Activated gamma-delta T cell treated with Interleukin-2 at 50 U/mL for 16 hours (primary cell): ENCODE measurements at places on chromosomes 1 and 21.

DNA sequence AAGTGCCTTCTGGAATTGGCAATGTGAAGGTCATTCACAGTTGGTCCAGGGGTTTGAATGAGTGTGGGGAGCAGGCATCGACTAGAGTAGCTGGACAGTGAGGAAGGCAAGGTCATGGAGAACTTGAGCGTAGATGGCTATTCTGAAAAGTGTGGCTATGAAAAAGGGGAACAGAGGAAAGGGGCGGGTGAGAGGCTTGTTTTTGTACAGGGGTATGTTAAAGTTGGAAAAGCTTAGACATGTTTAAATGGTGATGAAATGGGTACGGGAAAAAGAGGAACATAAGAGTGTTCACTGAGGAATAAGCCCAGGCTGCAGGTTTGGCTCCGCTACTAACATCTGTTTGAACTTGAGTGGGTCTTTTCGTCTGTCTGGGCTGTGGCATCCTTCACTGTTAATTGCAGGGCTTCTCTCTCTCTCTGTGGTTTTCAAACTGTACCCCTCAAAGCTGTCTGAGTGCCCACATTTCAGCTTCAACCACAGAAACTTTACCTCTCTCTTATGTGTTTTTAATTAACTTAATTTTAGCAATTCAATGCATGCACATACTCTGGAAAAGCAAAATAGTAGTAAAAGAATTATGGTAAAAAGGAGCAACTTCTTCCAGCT lies 70.8 kb upstream of the COA6 start:
- DNase-seq: no peak

GRCh38 chr1:70005386-70006034 lies 199.9 kb downstream of the LRRC40 start:
- DNase-seq: no peak

- no peak for DNase-seq
These were observed 11.4 kb upstream of the PHLDA3 start for GRCh38 chr1:201480231-201481003.

- no peak for DNase-seq
These were observed 63.9 kb upstream of the C1orf105 start for GRCh38 chr1:172356620-172357019.

DNA sequence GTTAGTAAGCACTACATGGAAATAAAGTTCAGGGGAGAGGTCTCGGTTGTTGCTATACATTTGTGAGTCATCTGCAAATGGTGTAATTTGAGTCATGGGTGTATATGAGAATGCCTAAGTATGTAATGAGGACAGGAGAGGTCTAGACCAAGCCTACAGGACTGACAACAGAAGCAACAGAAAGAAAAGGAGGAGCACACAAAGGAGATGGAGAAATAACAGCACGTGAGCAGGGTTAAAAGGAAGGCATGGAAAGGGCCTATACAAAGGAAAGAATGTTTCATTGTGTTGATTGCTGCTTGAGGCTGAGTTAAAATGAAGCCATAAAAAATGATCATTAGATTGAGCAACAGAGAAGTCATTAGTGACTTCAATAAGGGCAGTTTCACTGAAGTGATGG lies 28.0 kb upstream of the PRKAA2 start:
- no peak for DNase-seq

- DNase-seq: no peak
These were observed 38.1 kb upstream of the POU3F1 start for GRCh38 chr1:38084700-38085099.

DNA sequence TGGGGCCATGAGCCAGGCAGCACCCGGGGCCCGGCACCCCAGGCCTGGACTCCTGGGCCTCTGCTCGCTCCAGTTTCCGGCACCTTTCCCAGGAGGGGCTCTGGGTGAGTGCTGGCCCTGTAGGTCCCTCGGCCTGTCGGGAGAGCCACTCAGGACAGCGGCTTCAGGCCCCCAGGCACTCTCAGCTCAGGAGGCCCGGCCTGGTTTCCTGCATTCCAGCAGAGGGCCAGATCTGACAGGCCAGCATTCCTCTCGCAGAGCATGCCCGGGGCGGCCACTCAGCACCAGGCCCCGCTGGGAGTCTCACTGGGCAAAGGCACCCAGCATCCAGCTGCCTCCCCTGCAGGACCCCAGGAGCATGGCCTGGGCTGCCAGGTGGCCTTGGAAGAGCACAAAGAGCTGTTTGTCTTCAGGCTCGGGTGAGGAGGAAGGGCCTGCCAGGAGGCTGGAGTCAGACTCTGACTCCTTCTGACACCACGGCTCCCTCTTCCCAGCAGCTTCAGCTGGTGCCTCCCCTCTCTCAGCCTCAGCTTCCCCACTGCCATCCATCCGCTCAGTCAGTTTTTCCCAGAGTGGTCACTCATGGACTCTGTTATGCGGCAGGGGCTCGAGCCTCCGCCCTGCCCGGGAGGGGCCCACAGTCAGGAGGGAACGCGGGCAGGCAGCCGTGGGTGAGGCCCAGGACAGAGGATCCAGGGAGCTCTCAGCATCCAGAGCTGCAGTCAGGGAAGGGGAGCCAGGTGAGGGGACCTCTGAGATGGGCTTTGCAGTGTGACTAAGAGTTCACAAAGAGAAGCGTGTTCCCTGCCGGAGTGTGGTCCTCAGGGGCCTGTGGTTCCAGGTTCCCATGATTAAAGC lies 51.7 kb downstream of the WNT9A start:
- DNase-seq: peak; percentile 1

- no peak for DNase-seq
These were observed 153.8 kb upstream of the FGGY start for GRCh38 chr1:59143133-59143487.

DNA sequence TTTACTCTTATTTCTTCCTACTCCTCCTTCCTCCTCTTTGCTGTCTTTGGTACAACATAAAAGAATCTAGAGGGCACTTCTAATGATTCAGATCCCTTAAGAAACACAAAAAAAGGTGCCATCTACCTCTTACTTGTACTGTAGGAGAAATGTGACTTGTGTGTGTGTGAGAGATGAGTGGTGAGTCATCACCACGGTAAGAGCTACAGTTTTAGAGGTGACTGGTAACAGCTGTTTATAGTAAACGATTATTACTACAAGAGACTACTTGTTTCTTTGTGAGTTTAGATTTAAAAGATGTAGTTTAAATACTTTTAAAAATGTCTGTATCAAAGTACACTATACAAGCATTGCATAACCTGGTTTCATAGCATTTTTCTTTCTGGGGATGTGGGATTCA lies 40.4 kb downstream of the SLC35D1 start:
- no peak for DNase-seq

DNA sequence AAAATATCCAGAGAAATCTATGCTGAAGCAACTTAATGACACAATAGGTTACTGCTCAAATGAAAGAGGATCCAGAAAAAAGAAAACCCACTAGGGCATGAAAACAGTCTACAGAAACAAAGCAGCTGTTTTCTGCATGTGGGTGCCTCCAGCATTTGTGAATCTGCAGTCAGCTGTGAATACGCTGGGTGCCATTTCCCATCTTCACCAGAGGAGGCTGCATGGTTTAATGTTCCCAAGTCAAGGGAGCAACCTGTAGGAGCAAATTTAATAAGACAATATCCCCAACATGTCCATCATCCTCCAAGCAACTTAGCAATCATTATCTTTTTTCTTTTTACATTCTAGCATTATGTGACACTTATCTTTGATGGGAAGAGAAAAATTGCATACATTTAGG lies 396.6 kb downstream of the BRINP2 start:
- no peak for DNase-seq

GRCh38 chr1:184759112-184759511 lies 4.5 kb upstream of the EDEM3 start:
- no peak for DNase-seq

- no peak for DNase-seq
These were observed 55.3 kb downstream of the RRAGC start for GRCh38 chr1:38804062-38804886.

DNA sequence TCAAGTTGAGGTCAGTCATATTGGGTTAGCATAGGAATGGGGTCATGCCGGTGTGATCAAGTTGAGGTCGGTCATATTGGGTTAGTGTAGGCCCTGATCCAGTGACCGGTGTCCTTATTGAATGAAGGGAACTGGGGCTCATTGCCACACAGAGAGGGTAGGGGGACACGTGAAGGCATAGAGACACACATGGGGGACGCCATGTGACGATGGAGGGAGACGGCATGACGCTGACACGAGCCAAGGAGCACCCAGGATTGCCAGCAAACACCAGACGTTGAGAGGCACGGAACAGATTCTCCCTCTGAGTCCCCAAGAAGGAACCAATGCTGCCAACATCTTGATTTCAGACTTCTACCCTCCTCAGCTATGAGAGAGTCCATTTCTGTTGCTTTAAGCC lies 136.9 kb upstream of the ZBTB40 start:
- no peak for DNase-seq

- DNase-seq: no peak
These were observed 17.2 kb upstream of the NCF2 start for GRCh38 chr1:183607322-183607980.

GRCh38 chr21:42833859-42834725 lies 45.2 kb downstream of the WDR4 start:
- DNase-seq: no peak

DNA sequence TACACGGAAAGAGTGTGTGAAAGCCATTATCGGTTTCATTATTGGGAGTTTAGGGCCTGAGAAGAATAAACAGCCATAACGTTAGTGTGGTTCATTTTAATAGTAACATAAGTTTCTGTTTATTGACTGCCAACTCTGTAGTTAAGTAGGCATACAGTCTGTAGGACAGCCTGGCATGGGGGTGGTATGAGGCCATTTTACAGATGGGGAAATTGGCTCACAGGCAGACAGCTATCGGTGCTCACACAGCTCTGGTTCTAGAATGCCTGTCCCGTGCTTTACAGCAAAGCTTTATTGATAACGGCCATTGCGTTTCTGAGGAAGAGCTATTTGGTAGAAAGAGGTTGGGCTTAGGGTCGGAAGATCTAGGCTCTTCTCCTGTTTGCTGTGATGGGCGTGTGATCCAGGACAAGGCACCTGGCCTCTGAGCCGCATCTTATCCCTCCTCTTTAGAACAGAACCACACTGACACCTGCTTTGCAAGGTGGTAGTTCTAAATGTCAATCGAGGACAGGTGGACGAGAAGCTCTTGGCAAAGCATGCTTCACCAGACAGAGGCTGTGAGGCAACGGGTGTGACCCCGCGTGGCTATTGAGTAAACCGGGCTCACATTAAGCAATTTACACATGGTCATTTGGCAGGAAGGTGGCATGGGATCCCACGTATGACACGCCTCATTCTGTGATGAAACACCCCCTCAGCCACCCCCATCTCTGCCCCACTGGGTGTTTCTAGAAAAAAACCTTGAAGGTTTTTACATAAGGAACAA lies 14.9 kb downstream of the ETS2 start:
- DNase-seq: no peak

DNA sequence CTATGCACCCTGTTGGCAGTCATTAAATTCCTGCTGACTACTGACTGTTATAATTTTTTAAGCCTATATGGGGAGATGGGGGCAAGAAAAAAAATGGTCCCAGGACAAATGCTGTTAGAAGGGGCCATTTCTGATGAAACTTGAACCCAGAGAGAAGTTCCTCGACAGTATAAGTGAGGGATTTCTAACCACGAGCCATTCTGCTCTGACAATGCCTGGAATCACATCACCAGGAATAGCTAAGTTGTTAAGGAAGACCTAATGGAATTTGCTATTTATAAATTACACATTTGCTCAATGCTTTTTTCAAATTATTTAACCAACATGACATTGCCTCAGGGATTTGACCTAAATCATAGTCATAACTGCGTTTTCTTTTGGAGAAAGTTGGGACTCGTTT lies 55.2 kb downstream of the LHX9 start:
- DNase-seq: no peak

- DNase-seq: no peak
These were observed 2.5 kb downstream of the CGN start for GRCh38 chr1:151513626-151514121.

- DNase-seq: no peak
These were observed 9.6 kb downstream of the SMYD2 start for GRCh38 chr1:214290424-214291037.

DNA sequence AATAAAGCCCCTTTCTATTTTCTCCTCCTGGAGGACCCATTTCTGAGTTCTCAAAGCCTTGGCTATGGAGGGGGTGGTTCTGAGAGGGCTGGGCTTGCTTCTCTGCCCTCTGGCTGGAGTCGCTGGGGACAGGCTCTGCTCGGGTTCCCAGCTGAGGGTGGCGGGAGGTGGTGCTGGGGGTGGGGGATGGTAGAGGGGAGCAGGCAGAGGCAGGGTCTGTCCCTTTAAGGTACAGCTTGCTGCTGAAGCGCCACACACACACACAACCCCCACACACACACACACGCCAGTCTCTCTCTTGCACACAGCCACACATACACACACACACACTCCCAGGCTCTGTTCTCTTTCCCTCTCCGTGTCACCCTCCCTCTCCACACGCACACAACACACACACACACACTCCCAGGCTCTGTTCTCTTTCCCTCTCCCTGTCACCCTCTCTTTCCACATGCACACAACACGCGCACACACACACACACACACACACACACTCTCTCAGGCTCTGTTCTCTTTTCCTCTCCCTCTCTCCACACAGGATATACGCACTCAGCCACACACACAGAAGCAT lies 69.8 kb upstream of the SSBP3 start:
- no peak for DNase-seq

GRCh38 chr1:110390096-110390495 lies 730 bp downstream of the SLC16A4 start:
- DNase-seq: no peak

- no peak for DNase-seq
These were observed 2.9 kb upstream of the SEMA4A start for GRCh38 chr1:156150333-156151011.

DNA sequence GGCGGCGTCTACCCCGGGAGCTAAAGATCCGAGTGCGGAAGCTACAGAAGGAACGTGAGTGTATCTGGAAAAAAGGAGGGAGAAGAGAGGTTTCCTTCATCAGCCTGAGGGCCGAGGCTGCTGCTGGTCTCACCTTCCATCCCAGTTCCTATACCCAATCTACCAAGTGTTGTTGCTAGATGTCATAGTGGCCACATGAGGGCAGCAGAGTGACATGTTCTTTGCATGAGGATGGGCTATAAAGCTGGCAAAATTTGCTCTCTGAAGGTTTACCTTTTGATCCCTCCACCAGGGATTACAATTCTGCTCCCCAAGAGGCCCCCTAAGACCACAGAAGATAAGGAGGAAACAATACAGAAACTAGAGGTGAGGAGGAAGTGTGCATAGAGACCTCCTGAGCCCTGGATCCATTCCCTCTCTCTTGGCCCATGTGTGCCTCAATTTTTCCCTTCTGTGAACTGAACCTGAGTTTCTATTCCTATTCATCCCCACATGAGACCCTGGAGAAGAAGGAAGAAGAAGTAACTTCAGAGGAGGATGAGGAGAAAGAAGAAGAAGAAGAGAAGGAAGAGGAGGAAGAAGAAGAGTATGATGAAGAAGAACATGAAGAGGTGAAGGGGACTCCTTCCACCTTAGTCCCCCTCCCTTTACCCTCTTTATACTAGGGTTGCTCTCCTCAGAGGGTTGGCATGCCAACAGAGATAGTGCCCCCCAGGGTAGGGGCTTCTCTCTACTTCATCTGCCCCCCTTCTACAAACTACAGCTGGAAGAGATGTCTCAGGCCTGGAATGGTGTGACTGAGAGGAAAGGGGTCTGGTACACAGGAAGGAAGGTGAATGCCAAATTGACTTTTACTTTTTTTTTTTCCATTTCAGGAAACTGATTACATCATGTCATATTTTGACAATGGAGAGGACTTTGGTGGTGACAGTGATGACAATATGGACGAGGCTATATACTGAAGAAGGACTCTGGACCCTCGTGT lies 13.3 kb downstream of the POLR3GL start:
- peak; percentile 72 for DNase-seq
